ENCODE measurements at places on chromosomes 6 and 20.

GRCh38 chr6:33597551-33598322 lies 17.7 kb upstream of the BAK1 start:
- no peak for DNase-seq

GRCh38 chr20:52959125-52959524 lies 13.0 kb upstream of the TSHZ2 start:
- no peak for DNase-seq

DNA sequence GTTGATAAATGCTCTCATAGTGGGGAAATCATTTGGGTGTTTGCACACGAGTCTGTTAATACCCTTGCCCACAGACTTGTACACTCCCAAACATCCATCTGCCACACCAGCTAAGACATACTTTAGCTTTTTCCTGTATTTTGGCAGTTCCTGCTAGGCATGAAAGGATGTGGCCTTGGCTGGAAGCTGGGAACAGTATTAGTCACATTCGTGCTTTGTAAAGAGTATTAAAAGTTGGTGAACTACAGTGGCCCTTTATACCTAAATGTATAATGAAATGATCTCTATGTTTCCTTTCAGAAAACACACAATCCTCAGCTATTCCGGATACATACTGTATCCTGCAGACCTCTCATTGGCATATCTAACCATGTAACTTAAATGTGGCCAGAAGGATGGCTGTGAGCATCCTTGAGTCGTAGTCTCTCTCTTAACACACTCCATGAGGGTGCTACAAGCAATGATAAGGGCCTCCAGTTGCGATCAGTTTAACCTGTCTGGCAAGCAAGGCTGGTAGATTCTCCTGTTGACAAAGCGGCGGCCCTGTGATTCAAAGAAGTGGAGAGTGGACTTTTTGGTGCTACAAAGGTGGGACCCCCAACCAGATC lies 1.5 kb downstream of the LEMD2 start:
- no peak for DNase-seq

- no peak for DNase-seq
These were observed 82.7 kb downstream of the LPA start for GRCh38 chr6:160581406-160581805.

DNA sequence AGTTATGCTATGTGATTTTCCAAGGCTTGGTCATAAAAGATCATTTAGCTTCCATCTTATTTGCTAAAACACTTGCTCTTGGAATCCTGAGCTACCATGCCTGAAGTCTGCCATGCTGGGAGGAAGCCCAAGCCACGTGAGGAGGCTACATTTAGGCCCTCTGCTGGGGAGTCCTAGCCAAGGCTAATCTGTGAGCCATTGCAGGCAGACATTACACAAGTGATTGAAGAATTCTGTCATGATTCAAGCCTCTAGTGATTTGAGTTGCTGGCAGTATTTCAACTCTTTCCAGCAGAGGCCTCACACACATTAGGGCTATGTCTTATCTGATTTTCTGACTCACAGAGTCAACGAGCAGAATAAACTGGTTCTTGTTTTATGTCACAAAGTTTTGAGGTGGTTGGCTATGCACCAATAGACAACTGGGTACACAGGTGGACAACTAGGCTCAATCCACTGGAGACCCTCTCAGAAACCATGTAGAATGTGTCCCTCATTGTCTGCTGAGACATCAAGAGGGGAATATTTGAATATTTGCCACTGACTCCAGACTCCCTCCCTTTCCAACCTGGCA lies 227.2 kb upstream of the SULF2 start:
- DNase-seq, result no peak

DNA sequence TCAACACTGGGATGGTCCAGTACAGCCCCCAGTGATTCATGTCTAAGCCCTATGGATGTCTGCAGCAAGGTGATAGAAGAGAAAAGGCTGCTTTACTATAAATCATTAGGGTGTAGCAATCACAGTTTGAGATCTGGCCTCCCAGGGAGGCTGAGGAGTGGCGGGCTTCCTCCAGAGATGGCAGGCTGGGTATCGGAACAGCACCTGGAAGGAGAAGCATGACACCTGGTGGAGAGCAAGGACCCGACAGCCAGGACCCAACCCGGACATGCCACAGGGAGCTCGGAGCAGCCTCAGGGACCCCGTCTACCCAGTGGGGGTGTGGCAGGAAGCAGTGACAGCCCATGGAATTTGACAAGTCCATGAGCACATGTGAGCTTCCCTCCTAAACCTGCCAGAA lies 114.8 kb upstream of the CD93 start:
- peak; percentile 51 for DNase-seq

- no peak for DNase-seq
These were observed 29.2 kb downstream of the SGK1 start for GRCh38 chr6:134288538-134289203.

- DNase-seq, result peak; percentile 15
These were observed 71.0 kb upstream of the SAMD3 start for GRCh38 chr6:130293800-130294199.

GRCh38 chr6:166830891-166831363 lies 125.4 kb downstream of the RNASET2 start:
- DNase-seq, result no peak

DNA sequence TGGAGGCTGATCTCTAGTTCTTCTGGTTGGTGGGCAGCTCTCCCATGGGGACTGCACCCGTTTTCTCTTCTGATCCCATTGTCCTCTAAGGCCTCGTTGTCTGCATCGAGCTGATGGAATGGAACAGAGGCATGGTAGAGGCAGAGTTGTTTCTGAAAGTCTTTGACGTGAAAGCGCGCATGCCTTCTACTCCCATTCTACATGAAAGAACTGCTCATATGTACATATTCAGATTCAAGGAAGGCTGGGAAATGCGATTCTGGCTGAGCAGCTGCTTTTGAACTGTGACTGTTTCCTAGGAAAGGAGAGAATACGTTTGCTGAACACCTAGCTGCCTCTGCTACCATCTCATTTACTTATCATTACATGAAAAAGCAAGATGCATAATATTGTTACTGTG lies 815.2 kb downstream of the QKI start:
- DNase-seq, result no peak

DNA sequence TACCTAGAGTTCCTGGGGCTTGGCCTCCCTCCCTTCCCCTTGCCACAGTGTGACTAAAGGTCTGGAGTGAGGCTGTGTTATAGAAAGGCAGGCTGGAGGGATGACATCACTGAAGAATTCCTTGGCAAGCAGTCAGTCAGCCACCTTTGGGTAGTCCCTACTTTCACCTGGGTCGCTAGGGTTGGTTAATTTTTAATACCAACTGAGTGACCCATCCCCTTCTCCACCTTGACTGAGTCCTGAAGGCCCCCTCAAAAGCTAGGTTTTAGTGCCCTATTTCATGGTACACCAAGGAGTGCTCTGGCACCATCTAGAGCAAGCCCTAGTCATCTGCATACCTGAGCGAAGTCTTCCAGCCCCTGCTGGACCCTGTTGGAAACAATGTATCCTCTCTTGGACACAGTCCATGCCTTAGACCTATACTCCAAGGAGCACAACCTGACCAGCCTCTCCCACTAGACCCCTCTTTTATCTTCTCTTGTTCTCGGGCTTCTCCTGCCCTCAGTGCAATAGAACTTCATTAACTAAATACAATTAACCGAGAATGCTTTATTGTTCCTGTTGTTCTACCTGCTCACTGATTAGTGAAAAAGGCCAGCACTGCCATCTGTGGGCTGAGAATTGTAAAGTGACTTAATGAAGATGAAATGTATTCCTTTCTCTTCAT lies 44.6 kb downstream of the RIN2 start:
- peak; percentile 67 for DNase-seq

GRCh38 chr20:19849341-19850197 lies 91.5 kb downstream of the RIN2 start:
- DNase-seq, result no peak

GRCh38 chr20:60361761-60362395 lies 403.7 kb downstream of the CDH26 start:
- DNase-seq, result no peak

DNA sequence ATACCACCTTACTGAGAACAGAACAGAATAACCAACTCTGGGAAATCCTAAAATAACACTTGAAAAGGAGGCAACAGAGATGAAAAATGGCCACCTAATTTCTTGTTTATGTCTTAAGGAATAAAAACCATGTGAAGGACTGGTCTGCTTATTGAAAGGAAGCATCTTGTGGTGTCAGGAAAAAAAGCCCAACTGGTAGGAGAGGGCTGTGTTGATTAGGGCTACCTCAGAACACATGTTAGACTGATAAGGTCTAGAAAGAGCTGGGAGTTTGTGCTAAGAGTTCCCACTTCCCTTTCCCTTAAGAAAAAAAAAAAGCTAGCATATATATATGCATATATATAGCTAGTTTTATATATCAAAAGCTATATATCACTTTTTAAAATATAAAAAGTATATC lies 425.3 kb upstream of the BTBD3 start:
- DNase-seq, result no peak

DNA sequence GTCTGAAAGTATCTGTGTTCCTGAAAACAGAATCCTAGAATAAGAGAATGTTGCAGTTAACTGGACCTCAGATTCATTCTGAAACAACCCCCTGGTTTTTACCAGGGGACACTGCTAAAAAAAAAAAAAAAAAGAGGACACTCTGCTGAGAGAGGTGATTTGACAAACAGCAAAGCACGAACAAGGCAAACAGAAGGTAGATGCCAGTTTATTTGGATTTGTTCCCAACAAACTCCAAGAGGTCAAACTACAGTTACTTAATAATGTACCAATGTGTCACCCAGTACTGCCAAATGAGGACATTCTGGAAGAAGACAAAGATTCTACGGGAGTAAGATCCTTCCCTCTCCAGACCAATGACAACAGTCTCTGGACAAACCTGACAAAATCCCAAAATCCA lies 40.6 kb upstream of the SLC22A16 start:
- peak; percentile 13 for DNase-seq

DNA sequence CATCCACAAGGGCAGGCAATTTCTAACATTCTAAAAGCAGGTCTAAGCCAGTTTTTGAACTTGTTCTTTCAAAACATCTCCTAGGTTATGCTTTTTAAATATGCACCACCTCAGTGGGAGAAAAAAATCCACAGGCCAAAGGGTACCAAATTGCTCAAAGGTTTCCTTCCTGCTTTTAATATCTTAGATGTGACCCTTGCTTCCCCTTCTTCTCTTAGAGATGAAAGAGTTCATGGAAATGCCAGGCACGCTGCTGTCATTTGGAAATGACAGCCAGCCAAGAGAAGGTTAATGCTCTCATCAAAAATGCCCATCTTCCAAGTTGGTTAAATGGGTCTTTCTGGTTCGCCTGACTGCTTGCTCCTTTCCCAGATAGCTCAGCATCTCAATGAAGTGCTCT lies 497.1 kb downstream of the CD83 start:
- DNase-seq, result no peak

- DNase-seq, result no peak
These were observed 9.4 kb downstream of the MMP24 start for GRCh38 chr20:35235881-35236280.

GRCh38 chr20:58833921-58834320 lies 16.8 kb downstream of the GNAS-AS1 start:
- no peak for DNase-seq

GRCh38 chr20:36572701-36573102 lies 695 bp upstream of the TGIF2 start:
- DNase-seq, result peak; percentile 69

DNA sequence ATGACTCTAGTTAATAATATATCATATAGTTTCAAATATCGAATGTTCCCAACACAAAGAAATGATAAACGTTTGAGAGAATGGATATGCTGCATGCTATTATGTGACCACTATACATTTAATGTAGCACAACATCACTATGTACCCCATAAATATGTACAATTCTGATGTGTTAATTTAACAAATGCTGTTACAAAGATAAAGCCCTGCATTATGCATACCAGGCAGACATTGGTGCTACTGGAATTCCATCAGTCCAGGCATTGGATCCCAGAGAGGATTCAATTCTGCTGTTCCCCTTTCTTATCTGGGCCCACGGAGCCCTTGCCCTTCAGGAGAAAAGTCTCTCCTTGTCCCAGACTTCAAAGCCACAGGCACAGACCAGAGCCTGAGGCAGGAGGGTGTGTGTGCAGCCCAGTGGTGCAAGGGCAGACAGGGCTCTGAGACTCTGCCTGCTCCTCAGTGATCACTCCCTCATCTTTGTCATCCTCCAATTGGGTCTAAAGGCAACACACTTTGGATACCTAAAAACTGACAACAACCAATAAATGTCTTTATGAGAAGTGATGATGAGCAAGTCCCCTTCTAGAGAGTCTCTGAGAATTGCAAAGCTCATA lies 45.2 kb downstream of the PSMG4 start:
- no peak for DNase-seq

DNA sequence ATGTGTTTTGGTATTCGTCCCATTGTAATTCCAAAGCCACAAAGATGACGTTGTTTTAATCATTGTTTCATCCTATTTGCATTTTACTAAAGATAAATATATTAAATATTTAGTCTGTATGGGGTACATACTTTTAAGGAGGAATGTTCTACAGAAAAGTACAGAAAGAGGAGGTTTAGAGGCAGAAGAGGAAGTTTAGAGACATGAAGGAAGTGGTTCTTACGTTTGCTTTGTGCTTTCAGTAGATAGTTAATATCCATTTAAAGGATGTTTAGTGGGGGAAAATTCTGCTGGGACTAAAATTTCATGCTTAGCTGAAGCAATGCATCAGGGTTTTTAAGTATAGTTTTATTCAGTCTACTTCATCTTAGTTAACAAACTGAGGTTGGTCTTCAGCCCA lies 116.6 kb downstream of the CRYBG1 start:
- no peak for DNase-seq

DNA sequence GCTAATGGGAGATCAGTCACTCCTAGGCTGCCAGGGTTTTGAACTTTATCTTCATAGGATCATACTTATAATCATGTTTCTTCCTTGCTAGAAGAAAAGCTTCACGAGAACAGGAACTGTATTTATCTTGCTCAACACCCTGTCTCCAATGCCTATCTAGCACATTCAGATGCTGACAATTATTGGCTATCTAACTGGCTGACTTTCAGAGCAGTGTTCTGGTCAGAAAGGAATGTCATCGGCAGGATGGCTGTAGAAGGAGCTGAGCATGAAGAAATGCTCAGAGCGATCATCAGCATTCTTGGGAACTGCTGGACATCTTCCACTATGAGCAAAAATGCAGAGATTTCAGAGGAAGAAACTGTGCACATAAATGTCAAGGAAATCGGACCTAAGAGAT lies 628.0 kb upstream of the NRSN1 start:
- no peak for DNase-seq

DNA sequence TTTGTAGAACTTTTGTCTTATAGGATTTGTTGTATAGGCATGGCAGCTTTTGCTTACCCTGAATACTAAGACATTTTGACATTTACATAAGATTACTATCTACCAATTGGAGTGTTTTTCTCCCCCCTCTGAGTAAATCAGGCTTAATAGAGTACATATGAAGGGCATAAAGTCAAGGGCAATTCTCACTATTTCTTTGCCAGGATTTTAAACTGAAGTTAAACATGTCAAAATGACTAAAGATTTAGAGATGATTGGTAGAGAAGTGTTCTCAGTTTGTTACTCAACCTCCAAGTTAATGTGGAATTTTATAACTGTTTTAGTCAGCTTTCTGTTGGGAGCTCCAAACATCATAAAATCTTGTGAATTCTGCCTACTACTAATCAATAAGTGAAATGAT lies 157.8 kb downstream of the CDKAL1 start:
- DNase-seq, result no peak

- DNase-seq, result no peak
These were observed 38.0 kb upstream of the PIM1 start for GRCh38 chr6:37131960-37132253.
